Panc1 (cell line): ENCODE measurements at places on chromosomes 1 and 21. TPM values are rescaled to one million over a fixed set of nuclear protein-coding genes. Genes with fewer than 3 reads are reported as not detected.

Gene PLA2G2C
- not detected for total RNA-seq

DNA sequence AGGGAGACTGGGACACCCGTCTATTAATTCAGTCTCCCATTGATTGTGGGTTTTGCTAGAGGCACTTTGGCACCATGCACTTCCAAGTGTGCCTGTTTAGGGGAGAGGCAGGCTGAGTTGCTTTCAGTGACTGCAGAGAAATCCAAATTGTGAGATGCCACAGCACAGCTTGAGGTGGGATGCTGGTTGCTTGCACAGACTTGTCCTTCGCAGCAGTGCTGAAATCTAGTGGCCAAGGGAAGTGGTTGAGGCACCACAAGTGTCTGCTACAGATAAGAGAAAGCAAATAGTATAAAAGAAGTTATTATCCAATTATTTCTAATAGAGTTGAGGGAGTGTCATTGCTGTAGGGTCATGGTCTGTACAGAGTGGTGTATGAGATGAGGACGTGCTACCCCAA, 40.0 kb upstream of the APP start:
- H3K27ac ChIP-seq = no peak overlapping the region
- no peaks in the 10 kb centered on the region for H3K36me3 ChIP-seq
- DNase-seq = no peak

GRCh38 chr1:179169616-179170467, 59.6 kb downstream of the ABL2 start:
- peaks cover 11% of the 10 kb centered on the region for H3K4me1 ChIP-seq
- H3K27ac ChIP-seq = no peak overlapping the region
- DNase-seq = no peak
- H3K36me3 ChIP-seq = no peaks in the 10 kb centered on the region
- no peak overlapping the region for H3K4me3 ChIP-seq

DNA sequence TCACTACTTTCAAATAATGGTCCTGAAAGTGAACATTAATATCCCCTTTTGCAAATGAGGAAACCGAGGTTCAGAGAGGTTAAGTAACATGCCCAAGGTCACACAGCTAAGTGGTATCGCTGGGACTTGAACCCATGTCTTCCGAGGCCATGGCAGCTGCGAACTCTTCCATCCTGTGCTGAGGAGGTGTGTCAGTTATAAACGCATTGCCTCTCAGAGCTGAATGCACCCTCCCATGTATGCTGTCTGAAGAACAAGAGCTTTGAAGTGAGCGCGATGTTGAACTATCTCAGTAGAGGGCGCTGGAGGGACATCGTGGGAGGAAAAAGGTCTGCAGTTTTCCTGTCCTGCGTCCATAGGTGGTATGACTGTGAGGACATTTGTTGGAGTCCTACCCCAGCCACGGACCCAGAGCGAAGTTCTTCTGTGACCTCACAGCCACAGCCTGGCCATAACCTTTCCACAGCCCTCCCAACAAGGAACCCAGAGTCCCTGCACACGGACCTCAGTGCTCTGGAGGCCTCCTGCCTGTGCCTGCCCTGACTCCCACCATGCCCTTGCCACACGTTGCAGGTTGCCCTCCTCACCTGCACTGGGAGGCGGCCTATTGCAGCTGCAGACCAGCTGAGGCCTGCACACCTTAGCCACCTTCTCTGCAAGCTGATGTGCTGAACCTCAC, 7.5 kb downstream of the MYOC start:
- peak; percentile 65 for DNase-seq
- 0 out of 2 replicates have a peak, but pooled peaks cover 2% of the 10 kb centered on the region for H3K4me1 ChIP-seq
- no peaks in the 10 kb centered on the region for H3K27me3 ChIP-seq
- peak overlapping the region; percentile 15; the same call in 1 of the 2 replicates for H3K4me3 ChIP-seq
- no peaks in the 10 kb centered on the region for H3K36me3 ChIP-seq
- no peak overlapping the region for H3K27ac ChIP-seq

- H3K36me3 ChIP-seq = no peaks in the 10 kb centered on the region
- no peaks in the 10 kb centered on the region for H3K27me3 ChIP-seq
- no peaks in the 10 kb centered on the region for H3K4me1 ChIP-seq
- H3K4me3 ChIP-seq = no peak overlapping the region
Measured at GRCh38 chr1:55726994-55727393, 511.8 kb upstream of the USP24 start.

- no peaks in the 10 kb centered on the region for H3K27me3 ChIP-seq
- H3K27ac ChIP-seq = no peak within 1 kb of the TSS
- H3K4me3 ChIP-seq = no peak within 1 kb of the TSS
- H3K36me3 ChIP-seq = no peaks in the 10 kb centered on the region
- no peak for DNase-seq
Measured at GRCh38 chr1:114854693-114855320, at the start of gene SYCP1. Gene SYCP1, plus strand, starts transcription at chr1:114854863. Its CDS starts 602 bp downstream, at chr1:114855465.

Gene LRRN2
- 2.0 TPM for total RNA-seq

DNA sequence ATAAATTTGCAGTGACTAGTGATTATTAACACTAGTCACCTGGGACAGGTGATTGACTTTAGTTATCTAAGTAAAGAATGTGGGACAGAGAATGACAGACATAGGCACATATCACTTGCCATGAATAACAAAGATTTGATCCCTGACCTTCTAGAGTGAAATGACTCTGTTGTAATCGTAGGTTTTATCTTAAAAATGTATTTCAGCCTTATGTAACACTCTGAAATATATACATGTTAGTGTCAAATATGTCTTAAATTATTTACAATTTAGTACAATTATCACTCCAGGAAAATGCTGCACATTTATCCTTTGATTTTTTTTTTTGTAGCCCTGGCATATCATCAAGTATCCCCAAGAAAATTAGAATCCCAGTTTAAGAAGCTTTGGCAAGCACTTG, 186.4 kb upstream of the PTGFR start:
- no peak for DNase-seq
- H3K36me3 ChIP-seq = no peaks in the 10 kb centered on the region
- H3K27me3 ChIP-seq = no peaks in the 10 kb centered on the region
- no peak overlapping the region for H3K27ac ChIP-seq

GRCh38 chr1:236565530-236565929, 38.8 kb downstream of the HEATR1 start:
- peaks cover 56% of the 10 kb centered on the region for H3K36me3 ChIP-seq
- H3K4me3 ChIP-seq = no peak overlapping the region
- H3K27me3 ChIP-seq = no peaks in the 10 kb centered on the region

- no peak overlapping the region for H3K27ac ChIP-seq
- no peaks in the 10 kb centered on the region for H3K36me3 ChIP-seq
- no peaks in the 10 kb centered on the region for H3K4me1 ChIP-seq
- DNase-seq = no peak
Measured at GRCh38 chr1:115865704-115866380, 24.9 kb upstream of the NHLH2 start.
